ENCODE measurements at places on chromosomes 1 and 21.
A peak's percentile ranks its signal among the peaks of the same experiment; 100 is the strongest.

DNA sequence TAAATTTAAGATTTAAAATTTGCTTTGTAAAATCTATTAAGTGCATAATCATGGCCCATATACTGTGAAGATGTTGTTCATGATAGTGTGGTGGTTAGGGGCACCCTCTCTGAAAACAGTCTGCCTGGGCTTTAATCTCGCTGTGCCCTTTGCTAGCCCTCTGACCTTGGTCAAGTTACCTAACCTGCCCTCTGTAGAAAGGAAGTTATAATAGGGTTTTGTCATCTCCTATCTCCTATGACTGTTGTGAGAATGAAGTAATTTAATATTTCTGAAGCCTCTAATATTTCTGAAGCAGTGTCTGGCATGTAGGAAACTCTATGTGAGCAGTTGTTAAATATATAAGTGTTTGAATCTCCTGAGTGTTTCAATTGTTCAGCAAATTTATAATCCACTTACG lies 116.6 kb upstream of the IVNS1ABP start:
- no peak for DNase-seq

GRCh38 chr21:26185021-26185420 lies 14.5 kb upstream of the APP start:
- DNase-seq = no peak

- no peak for DNase-seq
These were observed 6.6 kb downstream of the PAPPA2 start for GRCh38 chr1:176469450-176470010.

- no peak for DNase-seq
These were observed 356.3 kb upstream of the DPYD start for GRCh38 chr1:98277118-98277517.

DNA sequence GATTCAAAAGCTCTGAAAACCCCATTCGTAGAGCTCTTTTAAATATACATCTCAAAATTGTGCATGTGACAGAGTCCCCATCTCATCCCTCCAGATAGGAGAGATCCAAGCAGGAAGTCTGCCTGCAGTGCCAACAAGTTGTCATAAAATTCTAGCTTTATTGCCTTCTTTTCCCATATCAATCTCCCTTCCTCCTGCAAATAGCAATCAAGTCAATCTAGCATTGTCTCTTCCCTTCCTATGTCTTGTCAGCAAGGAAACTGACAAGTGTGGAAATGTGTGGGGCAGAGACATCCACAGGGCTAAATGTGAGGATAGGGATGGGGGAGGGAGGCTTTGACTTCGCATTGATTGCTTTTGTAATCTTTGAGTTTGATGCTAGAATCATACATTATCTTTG lies 165.2 kb downstream of the C1orf94 start:
- DNase-seq = no peak

- no peak for DNase-seq
These were observed 18.7 kb downstream of the ADARB1 start for GRCh38 chr21:45093035-45093532.

DNA sequence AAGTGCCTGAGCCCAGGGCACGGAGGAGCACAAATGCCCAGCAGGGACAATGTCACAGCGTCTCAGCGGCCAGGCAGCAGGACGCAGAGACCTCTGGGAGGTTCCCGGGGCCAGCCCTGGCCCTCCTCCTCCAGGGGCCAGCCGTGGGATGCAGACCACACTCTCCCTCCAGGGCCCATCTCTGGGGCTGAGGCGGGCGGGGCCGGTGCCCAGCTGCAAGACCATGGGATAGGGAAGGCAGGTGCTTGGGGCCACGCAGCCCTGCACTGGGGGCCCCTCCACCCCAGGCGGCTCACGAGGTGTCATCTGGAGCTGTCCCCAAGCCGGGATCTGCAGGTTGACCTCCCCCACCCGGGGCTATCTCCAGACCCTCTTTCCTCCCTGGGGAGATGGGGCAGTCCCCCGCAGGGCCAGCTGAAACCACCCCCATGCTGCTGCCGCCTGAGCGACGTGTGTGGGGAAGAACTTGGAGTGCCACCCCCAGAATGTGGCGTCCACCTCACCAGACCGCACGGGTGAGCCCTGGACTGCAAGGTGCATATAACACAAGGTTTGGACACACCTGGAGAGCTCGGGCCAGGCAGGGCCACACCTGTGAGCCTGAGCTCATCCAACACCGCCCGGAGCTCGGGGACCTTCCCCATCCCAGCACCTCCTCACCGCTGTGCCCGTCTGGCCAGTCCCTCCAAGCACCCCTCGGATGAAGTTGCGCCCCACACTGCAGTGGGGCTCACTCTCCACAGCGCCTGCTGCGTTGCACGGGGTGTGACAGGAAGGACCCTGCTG lies 4.1 kb upstream of the TTLL10 start:
- DNase-seq = no peak

- no peak for DNase-seq
These were observed 7.2 kb downstream of the KCNN3 start for GRCh38 chr1:154862907-154863306.

DNA sequence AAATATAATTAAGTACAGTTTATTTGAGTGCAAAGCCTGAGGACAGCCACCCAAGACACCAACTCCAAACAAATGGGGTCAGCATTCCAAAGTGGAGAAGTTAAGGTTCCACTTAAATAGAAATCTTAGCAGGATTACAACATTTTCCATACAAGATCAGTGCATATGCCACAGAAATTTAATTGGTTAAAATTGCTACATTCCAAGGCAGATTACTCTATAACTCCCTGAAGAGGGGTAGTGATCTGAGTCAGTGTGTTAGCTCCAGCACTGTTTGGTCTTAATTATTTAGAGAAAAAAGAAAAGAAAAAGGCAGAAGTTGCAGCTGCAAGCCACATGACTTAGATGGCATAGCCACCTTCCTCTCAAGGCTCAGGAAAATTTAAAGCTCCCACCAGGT lies 297.5 kb downstream of the HHIPL2 start:
- no peak for DNase-seq

- DNase-seq = no peak
These were observed 22.3 kb upstream of the ATP5PO start for GRCh38 chr21:33937931-33938339.

DNA sequence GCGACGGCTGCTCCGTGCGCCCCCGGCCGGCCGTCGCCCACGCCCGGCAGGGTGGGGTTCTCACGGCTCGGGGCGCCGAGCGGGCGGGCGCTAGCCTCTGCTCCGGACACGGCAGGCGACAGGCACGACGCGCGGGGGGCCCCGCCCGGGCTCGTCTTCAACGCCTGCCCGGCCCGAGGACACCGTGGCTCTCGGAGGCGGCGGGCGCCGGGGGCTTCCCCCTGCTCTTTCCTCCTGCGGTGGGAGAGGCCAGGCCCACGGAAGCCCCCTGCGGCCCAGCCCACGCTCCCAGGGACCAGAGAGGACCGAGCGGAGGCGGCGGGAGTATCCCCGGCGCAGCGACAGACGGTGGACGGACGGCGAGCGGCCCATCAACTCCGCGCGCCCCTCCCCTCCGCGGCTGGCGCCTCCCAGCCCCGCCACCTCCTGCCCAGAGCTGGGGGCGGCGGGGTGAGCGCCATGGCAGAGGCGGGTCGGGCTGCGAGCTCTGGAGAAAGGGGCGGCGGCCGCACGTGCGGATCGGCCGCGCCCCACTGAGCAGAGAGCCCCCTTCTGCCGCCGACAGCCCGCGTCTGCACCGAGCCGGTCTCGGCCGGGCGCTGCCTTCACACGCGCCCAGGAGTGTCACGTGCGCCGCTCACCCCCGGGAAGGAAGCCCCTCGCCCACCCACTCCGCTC lies at the start of the genes SHE and TDRD10:
Gene SHE (minus strand): TSS at position 347 of the 678 bp plus-strand sequence. CDS start 386 bp downstream, outside the sequence.
Gene TDRD10 (plus strand): TSS at position 154 of the 678 bp plus-strand sequence. CDS start 4,685 bp downstream, outside the sequence.
- peak; percentile 24 for DNase-seq

GRCh38 chr1:1418464-1419362 lies 2.4 kb downstream of the ANKRD65 start:
- DNase-seq = no peak

- DNase-seq = no peak
These were observed 736.3 kb downstream of the LTN1 start for GRCh38 chr21:28256420-28256831.

DNA sequence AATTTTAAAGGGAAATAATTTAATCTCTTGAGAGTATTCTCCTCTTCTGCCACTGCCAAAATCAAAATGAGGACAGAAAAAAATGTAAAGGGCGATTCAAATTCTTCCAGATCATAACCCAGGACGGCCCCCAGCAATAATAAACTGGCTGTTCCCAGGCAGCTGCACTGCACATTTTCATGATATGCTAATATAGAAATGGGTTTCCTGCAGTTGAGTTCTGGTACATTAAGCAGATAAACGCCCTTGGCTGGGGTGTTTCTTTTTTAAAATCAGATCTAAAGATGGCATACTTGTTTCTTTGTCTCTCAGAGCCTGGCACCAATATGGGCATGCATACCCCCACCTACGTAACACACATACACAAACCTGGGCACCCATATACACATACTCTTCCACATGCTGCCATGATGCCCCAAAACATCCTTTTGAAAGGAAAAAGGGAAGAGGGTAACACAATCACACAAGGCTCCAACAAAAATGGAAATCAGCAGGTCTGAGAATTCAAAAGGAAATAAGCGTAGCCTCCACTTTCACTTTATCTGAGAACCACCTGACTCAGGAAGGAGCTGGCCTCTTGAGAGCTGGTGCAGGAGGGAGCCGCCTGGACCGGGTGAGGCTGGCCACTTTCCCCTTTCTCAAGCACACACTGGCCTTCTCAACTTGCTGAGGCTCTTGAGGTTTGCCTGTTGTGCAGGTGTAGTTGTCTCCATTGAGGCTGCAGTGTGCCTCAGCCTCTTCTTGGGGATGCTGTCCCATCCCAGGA lies 653.4 kb downstream of the KIF26B start:
- no peak for DNase-seq

- DNase-seq = no peak
These were observed 69.6 kb upstream of the B3GALT2 start for GRCh38 chr1:193256019-193256418.

DNA sequence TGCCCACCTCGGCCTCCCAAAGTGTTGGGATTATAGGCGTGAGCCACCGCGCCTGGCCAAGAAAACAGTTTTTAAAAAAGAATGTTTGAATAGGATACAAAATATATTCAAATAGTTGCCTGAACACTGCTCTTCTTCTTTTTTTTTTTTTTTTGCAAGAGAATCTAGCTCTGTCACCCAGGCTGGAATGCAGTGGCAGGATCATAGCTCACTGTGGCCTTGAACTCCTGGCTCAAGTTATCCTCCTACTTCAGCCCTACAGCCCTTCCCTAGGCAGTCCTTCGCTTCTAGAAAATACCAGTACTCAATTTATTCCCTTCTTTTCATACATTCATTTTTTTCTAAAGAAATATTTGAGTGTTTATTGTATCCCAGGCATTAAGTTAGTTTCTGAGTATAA lies 67.9 kb downstream of the OSBPL9 start:
- DNase-seq = no peak

DNA sequence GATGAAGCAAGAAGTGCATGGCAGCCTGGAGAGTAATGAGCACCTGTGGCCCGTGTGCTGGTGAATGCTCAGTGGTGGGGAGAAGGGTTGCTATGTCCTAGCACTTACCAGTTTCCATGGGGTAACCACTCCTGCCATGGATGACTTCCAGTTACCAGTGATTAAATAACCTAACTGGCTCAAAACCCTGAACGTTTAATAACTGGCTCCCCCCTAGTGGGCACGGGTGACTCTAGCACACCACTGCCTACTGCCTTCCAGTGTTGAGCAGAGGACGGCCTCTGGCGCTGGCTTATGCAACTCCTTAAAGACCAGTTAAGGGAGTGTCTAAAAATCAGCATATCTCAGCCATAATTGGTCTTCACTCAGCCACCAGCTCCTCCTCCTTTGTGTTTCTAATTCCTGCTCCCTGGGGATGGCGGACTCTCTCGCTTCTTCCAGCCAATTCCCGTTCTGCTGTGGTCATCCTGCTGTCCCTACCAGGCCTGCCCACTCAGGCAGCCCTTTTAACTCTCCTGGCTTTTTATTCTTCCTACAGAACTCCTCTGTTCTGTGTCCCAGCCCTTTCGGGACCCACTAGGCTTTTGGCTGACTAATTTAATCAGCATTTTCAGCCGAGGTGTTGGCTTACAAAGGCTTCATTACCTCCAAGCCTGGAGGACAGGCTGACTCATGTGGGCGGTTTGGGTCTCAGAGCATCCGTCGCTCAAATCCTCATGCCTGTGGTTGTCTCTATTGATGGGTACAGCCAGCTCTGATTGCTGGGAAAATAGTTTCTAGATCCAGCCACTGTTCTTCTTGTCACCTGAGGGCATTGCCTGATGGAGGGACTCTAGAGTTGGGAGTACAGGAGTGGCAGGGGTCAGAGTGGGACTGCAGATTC lies 332.4 kb downstream of the CAMTA1 start:
- no peak for DNase-seq

Data from activated naive CD8-positive, alpha-beta T cell treated with anti-CD3 and anti-CD28 coated beads for 36 hours (primary cell).